Activated CD8-positive, alpha-beta memory T cell treated with anti-CD3 and anti-CD28 coated beads for 4 hours (primary cell): ENCODE measurements at places on chromosomes 2 and 18.
A peak's percentile ranks its signal among the peaks of the same experiment; 100 is the strongest.

DNA sequence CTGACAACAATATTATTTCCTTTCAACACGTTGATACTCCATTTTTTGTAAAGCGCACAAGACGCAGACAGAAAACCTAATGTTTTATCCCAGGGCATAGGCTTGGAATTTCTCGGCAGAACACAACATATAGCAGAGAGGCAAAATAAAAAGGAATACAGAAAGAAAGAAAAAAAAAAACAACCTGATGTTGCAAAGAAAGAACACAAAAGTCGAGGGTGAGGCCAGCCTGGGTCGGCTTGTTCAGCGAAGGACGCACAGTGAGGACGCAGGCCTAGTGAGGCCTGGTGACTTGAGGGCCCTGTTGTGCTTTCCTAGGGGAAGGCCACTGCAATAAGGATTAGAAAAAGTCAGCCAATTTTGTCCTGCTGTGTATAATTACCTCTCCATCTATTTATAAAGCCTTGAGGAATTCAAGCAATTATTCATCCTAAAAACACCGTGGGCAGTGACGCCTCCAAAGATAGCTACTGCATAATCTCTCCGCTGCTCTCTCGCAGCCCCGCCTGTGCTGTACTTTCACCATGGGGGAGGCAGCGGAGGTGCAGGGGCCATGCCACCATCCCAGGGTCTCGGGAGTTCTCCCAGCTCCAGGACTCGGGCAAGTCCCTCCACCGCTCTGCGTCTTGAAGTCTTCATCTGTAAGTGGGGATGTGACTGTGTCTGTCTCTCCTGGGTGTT is 61.9 kb upstream of the SH3RF3 start:
- no peak for DNase-seq

DNA sequence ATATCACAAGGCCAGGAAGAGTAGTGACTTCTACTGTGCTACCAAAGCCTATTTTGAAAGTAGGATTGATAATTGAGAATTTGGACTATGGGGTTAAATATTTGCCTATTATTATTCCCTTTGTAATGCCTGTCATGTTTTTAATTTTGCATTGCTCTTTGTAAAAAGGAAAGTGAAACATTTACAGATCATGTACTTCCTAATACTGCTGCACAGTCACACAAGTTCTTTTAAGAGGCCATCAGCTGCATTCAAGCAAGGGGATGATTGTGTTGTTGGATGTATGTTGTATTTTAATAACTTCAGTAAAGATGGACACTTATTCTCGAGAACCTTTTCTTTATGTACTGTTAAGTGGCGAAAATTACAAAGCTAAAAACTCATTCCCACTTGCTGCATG is 70.1 kb downstream of the PLEKHA3 start:
- no peak for DNase-seq

- DNase-seq, result no peak
Observed at GRCh38 chr2:100891906-100892642, 72.1 kb downstream of the NPAS2 start.

DNA sequence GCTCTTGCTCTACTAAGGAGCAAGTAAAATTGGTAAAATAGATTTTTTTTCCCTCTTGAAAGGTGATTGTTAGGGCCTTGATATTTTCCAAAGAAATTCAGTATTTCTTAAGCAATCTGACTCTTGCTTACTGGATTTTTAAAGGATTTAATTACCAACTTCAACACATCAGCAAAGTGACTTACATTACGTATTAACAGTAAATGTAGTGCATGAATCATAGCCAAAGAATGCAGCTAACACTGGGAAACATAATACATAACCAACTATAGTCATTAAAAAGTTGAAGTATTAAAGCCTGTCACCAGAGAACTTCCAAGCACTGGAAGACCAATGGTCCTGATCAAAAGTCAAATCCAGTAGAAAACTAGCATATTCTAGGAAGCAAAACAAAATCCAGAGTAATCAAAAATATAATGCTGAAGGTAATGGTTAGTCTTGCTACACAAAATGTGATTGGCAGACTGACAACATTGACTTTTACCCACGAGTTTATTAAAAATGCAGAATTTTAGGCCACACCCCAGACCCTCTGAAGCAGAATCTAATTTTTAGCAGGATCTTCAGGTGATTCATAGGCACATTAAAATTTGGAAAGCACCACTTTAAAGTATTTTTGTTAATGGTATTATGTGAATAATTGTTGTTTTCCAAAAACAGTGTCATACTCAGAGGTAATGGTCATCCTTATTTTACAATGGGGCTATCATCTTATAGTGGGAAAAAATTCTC is 31.8 kb upstream of the CAVIN2 start:
- DNase-seq, result no peak

- DNase-seq, result no peak
Observed at GRCh38 chr2:7018282-7018701, 101.1 kb downstream of the RNF144A start.

GRCh38 chr2:236956641-236957040 is 129.0 kb upstream of the COPS8 start:
- DNase-seq, result no peak

DNA sequence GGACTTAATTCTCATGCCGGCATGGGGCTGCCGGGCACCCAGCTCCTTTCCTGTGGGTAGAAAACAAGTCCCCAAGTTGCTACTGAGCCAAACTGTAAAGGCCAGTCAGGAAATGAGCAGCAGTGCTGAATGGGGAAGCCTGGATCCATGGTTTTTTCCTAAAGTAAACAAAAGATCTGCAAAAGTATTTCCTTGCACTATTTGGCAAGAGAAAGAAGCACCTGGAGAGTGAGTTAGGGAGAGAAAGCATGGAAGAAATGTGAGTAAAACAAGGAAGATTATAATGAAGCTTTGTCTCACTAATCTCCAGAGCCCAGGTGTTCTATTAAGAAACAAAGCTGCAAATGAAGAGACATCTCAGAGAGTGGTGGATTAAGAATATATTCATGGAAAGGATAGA is 117.6 kb downstream of the METTL8 start:
- no peak for DNase-seq

- no peak for DNase-seq
Observed at GRCh38 chr2:99448556-99448955, 41.3 kb downstream of the REV1 start.

DNA sequence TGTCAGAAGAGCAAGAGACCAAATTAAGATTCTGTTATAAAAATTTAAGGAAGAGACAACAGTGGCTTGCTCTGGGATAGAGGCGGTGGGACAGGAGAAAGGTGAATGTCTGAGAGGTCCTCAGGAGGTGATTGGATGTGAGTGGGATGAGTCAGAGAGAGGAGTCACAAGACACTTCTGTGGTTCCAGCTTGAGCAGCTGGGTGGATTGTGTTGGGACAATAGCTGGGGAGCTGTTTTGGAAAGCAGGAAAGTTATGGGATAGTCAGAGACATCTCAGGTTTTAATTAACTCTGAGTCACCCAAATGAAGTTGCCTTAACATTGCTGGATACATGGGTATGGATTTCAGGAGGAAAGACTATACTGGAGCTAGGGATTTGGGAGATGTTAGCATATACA is 218.0 kb upstream of the TRIB2 start:
- DNase-seq, result no peak

DNA sequence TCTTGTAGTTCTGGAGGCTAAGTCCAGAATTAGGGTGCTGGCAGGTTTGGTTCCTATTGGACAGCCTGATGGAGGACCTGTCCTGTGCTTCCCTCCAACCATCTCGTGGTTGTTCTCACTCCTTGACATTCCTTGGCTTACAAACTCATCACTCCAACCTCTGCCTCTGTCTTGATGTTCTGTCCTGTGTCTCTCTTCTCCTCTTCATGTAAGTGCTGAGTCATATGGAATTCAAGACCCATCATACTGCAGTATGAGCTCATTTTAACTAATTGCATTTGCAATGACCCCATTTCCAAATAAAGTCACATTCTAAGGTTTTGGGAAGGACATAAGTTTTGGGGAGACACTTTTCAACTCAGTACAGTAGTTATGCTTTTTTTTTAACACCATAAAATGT is 374.7 kb downstream of the TRIB2 start:
- DNase-seq, result no peak

DNA sequence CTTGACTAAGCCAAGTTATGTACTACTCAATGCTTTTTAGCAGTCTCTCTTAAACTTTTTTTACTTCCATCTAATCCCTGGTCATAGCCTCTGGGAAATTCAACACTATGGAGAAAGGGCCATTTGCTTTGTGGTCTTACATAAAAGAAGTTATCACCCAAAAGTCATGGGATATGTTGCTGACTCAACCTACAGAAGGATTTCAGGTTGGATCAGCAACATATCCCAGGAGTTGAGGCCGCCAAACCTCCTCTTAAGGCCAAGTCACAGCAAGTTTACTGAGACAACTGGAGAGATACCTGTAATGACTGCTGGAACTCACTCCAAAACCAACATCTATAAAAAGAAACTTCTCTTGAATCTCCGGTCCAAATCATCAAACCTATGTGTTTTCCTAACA is 141.1 kb downstream of the IRS1 start:
- DNase-seq, result no peak

- DNase-seq, result no peak
Observed at GRCh38 chr2:145599756-145600155, 1079.8 kb upstream of the ZEB2 start.

DNA sequence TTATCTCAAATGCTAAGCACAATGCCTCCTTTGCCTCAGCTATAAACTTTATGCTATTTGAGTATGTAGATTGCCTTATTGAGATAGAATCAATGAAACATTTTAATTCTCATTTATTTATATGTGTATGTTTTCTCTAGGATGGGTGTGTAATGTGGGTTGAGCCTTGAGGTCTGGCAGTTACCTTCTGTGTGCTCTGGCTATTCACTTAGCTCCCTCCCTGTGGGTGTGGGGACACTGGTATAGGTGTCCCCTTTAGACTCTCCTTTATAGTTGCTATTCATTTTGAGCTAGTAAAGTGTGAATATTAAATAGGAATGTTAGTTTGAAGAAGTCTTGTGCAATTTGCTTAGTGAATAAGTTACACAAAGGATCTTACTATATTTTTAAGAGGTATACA is 1.8 kb downstream of the SLC9A4 start:
- no peak for DNase-seq

GRCh38 chr18:41326311-41326710 is 628.7 kb upstream of the PIK3C3 start:
- DNase-seq, result no peak

DNA sequence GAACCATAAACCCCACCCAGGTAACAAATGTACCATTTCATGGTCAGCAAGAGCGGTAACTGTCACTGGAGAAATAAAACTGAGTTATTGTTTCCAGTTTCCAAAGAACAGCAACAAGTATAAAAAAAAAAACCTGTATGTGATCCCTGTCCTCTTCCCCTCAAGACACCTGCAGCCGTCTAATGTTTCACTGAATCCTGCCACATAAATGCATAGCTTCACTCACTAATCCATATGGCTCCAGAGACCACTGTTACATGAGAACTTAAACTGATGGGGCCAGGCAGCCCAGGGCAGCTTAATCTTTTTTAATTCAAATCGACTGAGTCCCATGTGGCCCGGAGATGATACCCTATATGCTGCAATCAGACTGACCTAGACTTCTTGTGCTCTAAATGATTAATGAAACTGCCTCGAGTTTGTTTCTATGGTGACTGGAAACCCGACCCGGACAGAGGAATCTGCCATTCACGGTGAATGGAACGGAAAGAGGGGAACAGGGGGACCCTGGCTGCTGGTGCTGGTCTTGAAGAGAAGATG is 60.9 kb upstream of the SIX2 start:
- no peak for DNase-seq

DNA sequence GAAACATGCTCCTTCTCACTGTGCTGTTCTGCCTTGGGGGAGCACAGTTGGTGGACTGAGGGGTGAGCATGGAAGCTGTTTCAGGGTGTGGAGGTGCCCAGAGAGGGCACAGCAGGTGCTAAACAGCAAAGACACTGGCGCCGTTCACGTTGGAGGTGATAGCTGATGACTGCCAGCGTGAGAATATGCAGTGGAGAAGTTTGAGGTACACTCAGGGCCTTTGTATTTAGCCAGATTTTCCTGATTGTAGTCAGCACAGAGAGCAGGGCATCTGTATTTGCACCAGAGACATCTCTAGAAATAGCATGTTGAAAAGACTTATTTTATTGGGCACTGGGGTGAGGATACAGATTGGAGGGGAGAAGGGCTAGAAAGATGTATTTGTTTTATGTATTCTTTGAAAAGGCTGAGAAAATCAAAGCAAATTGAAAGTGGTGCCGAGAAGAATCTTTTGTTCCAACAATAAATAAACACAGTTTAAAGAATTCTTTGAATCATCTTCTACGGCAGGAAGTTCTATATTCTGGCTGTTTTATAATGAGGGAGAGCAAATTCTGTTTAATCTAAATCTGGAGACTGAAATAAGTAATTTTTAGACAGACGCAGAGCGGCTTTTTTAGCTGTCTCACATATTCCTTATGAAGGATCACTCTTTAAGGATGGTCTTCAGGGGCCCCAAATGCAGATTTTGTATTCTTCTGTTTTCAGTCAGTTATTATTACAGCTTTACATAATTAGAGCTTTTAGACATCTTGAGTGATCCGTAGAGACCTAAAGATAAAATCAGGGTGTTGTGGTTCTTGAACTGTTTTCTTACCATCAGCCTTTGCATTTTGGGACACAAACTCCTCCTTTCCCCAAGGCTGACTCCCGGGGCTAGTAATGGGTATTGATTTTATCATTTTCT is 7.1 kb downstream of the ZNF532 start:
- no peak for DNase-seq

GRCh38 chr18:8337211-8337610 is 272.0 kb upstream of the RAB12 start:
- DNase-seq, result no peak

GRCh38 chr2:219001577-219002394 is 8.6 kb upstream of the CRYBA2 start:
- DNase-seq, result peak; percentile 29

DNA sequence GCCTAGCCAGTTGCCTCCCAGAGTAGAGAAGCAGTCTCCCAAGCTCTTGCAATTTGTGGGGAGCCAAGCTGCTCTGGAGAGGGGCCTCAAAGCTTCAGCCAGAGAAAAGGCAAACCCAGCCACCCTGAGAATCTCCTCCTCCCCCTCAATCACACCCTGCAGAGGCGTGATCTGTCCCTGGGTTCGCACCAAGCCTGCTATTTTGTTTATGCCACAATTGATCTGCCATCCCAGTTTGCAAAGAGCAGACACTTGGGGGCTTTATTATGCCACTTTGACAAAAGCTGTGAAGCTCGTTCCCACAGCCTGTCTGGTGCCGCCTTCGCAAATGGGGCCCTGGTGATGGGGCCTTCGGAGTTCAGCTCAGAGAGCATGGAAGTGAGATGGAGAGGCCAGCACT is 125.5 kb downstream of the MSH2 start:
- DNase-seq, result no peak

GRCh38 chr2:182655750-182656149 is 60.3 kb upstream of the DNAJC10 start:
- no peak for DNase-seq

GRCh38 chr2:205129531-205129930 is 552.8 kb upstream of the NRP2 start:
- DNase-seq, result no peak

GRCh38 chr2:148493822-148494563 is 150.6 kb upstream of the EPC2 start:
- no peak for DNase-seq
